Frontal cortex (tissue), 4 donors: ENCODE measurements at places on chromosomes 4 and X.

DNA sequence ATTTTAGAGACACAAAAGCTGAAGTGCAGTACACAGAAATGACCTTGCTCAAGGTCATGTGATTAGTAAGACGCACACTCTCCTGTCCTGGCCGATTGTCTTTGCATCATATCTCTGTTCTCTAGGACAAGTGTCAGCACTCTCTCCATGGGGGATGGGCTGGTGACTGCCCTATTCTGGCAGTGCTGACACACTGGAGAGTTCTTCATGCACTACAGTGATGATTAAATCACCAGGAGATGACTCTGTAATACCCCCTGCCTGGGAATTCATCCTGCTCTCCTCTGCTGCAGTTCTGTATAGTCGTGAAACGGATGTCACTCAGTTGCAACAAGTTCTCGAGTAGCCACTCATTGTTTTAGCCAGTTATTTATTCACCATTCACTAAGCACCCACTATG is 5.3 kb upstream of the SHISA3 start:
- no peak for DNase-seq

- no peak for DNase-seq
These were observed 53.7 kb downstream of the RASL11B start for GRCh38 chr4:52915730-52916300.

GRCh38 chr4:654871-655463 is 19.1 kb downstream of the ATP5ME start:
- DNase-seq, result peak; percentile 71

GRCh38 chr4:76002176-76002575 is 5.1 kb downstream of the CXCL9 start:
- no peak for DNase-seq

DNA sequence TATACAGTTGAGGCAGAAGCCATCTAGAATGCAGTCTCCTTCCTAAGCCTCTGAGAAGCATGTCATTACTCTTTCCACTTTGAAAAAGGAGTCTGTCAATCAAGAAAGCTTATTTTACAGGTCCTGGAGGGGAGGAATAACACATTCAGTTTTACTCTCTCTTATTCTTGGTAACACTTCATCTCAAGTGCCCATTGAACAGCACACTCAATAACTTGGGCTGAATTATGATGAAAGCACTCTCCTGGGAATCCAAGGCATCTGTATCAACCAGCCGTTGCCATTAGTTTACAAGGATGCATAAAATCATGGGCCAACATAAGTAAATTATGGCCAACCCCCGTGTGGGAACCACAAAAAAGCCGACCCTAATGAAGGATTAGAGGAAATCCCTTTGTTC is 282.4 kb downstream of the C4orf33 start:
- DNase-seq, result no peak

DNA sequence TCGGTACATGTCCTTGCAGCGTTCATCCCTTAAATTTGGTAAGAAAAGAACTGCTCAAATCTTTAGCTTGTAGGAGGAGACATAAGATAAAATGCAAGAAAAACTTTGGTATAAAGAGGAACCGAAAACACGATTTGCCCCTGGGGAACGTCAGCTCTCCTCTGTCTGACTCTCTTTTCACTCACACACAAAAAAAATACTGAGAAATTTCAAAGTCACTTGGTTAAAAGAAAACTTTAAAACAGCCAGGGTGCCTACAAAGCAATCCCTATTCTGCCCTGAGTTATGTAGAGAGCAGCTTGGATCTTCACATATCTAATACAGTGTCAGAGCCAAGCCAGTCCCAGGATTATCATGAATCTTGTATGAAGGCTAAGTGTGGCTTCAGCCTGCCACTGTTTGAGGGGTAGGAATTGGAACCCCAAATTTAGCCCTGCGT is 248.5 kb upstream of the CXXC4 start:
- DNase-seq, result no peak

DNA sequence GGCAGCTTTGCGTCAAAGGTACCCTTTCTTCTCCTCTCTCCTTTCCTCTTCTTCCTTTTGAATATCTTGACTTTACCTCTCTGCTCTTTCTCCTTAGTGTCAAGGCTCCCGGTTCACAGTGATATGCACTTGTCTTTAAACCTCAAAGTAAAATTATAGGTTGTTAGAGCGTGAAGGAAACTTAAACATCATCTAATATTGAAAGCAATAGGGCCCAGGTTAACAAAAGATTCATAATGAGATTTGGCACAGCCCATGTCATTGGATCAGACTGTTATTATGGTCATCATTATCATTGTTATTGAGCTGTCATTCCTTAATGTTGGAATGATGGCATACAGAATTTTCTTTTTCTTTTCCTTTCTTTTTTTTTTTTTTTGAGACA is 32.5 kb downstream of the FTHL17 start:
- DNase-seq, result no peak

DNA sequence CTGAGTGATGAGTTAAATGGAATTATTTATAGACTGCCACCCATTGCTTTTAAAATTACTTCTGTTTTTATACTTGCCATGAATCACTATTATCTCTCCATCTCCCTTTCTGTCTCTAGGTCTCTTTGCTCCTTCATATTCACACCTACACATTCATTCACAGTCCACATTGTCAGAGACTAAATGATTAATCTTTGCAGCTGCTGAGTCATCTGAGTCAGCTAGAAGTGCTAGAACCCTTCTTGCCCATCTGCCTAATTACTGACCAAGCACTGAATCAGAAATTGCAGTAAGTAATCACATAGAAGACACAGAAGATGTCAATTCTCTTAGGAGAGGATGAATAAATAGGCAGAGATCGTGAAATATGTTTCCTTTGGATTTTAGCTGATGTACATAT is 31.6 kb upstream of the RPS6KA6 start:
- no peak for DNase-seq

GRCh38 chr4:39320381-39321115 is 45.6 kb downstream of the RFC1 start:
- no peak for DNase-seq

DNA sequence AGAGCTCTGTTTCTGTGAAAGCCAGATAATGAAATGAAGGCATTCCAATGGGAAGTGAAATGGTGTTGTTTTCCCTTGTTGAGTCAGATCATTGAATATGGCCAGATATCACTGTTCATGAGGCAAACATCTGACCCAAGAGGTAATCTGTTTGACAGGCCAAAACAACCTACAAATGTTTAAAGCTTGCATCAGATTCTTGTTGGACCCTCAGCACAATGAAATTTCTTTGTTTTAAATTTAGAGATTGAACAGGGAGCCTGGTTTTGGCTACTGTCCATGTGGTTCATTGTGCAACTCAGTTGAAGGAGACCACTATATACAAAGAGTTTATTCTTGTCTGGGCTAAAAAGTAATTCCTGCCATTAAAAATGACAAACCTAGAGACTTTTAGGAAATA is 159.1 kb downstream of the AFF2 start:
- no peak for DNase-seq

GRCh38 chr4:156764145-156764544 is 207.5 kb downstream of the PDGFC start:
- DNase-seq, result no peak

DNA sequence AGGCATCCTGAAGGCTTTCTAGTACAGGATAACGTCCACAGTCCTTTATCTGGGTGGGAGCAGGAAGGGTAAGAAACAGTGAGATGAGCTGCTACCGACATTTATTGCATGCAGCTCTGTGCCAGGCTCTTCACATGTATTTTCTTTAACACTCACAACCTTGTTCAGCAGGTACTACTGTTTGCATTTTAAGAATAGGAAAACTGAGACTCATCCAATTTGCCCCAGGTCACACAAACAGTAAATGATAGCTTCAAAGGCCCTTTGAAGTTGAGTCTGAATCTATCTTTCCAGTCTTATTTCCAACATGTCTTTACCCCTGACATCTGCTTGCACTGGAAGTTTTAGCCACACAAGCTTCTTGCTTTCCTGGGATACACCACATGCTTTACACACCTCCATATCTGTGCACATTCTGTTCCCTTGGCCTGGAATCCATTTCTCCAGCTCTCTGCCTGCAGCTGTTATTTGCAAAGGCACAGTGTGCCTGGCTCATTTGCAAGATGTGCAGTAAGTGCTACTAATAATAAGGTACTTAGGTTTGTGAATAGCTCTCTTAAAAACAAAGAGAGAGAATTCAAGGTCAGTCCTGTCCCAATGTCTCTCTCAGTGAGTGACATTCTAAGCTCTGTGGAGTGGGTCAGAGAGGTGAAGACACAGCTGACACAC is 61.2 kb downstream of the METTL14 start:
- DNase-seq, result no peak

GRCh38 chrX:151896734-151897474 is 15.8 kb upstream of the MAGEA4 start:
- DNase-seq, result no peak

DNA sequence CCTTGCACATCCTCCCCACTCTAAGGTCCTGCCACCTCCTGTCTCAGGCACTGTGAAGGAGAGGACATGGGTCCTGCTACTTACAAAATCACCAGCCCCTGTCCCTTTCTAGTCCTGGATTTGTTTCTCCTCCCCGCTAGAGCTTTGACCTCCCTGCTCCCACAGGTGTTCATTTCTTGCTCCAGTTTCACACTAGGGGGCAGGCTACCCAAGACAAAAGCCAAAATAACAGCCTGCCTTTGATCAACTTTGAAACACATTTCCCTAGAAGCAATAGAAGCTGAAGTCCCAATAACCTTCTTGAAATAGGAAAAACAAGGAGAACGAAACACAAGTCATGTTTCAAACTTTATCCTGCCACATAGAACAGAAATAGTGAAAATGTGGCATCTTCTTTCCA is 164.4 kb downstream of the QDPR start:
- peak; percentile 18 for DNase-seq

- DNase-seq, result no peak
These were observed 130.4 kb upstream of the FRMPD4 start for GRCh38 chrX:12007881-12008280.

DNA sequence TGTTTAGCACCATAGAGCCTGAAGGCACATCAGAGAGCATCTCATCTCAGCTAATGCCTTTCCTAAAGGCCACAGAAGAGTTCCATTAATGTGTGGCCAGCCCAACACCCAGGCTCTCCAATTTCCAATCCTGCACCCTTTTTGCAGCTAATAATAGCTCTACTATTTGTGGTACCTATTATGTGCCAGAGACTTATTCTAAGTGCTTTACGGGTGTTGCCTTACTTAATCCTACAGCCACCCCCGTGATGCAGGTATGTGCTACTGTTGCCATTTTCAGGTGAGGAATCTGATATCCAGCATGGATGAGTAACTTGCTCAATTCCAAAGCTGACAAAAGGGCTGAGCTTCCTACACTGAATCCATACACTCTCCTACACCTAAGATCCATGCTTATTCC is 217.6 kb upstream of the GALNT7 start:
- no peak for DNase-seq

DNA sequence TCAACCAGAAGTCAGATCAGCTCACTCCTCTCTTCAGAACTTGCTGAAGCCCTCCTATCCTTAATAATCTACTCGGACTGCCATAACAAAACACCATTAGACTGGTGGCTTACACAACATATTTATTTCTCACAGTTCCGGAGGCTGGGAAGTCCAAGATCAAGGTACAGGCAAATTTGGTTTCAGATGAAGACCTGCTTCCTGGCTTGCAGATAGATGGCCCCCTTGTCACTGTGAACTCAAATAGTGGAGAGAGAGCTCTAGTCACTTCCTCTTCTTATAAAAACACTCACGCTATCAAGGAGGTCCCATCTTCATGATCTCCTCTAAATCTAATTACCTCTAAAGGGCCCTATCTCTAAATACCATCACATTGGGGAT is 125.1 kb downstream of the CAMK2D start:
- DNase-seq, result no peak

DNA sequence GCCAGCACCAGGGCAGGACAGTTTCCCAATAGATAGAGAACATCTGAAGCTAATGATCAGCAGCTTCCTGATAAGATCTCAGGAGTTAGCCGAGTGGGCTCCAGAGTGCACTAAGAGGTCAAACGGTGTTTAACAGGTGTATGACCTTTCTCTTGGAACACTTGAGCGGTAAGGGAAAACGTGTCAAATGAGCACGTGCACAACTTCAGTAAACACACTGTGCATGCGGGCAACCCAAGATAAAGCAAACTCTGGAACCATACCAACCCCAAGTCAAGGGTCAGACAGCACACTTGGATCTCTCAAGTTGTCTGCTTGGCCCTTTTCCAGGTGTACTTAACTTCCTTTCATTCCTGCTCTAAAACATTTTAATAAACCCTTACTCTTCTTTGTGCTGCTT is 1941.5 kb upstream of the PCDH10 start:
- no peak for DNase-seq

GRCh38 chr4:92184566-92184965 is 119.2 kb upstream of the GRID2 start:
- no peak for DNase-seq

GRCh38 chr4:120633810-120634209 is 288.7 kb downstream of the PRDM5 start:
- no peak for DNase-seq

DNA sequence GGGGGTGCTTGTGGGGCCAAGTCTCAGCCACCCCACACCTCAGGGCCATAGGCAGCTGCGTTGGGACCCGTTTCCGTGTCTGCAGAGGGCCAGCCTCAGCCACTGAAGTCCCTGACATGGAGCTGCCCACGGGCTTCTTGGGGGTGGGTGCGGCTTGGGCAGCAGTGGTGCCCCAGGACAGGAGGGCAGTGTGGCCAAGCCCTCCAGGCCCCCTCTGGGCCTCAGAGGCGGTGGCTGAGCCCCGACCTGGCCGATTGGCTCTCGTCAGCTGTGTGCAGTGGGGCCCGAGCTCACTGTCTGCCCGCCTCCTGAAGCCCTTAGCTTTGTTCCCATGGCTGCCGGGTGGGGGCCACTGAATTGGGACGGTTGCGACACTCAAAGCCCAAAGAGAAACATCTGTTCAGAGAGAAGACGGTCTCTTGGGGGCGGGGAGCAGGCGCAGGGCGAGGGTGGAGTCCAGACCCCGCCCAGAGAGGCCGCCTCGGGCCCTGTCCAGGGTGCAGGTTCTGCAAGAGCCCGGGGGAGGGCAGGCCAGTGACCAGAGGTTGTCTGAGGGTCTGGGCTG is 9.1 kb downstream of the FGFR3 start:
- no peak for DNase-seq

DNA sequence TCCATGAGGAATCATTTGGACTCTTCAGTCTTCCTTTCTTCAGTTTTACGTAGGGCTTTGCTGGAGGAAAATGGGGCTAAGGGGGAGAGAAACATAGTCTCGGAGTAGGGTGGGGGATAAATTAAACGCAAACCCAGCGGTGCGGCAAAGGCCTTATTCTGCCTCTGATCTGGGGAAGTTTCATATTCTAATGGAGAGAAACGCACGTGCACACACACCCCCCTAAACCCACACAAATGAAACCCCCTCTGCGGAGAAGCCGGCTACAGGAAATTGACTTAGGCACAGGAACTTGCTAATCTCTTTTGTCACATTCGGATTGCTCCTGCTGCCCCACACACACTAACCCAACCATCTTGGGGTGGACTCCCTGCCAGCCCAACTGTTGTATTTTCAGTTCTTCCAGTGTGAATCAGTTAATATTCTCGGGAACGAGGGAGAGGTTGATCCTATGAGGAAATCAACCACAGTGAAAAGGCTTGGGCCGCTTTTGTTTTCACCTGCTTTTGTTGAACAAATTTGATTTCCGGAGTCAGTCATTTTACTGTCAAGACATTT is at the start of gene RHOH:
RHOH (plus strand) TSS at position 308 of the 558 bp plus-strand sequence. CDS start 46,356 bp downstream, outside the sequence.
- no peak for DNase-seq
